ENCODE measurements at places on chromosomes 16 and 17. TPM values are rescaled to one million over a fixed set of nuclear protein-coding genes. Genes with fewer than 3 reads are reported as not detected.

- H3K36me3 ChIP-seq, result no peaks in the 10 kb centered on the region
- no peak overlapping the region for H3K4me3 ChIP-seq
- H3K4me1 ChIP-seq, result no peaks in the 10 kb centered on the region
- H3K27me3 ChIP-seq, result no peaks in the 10 kb centered on the region
- DNase-seq, result peak; percentile 47
These were observed 293.2 kb downstream of the WWOX start for GRCh38 chr16:78392585-78393195.

GRCh38 chr16:6280055-6280454 lies 1052.6 kb upstream of the RBFOX1 start:
- H3K4me1 ChIP-seq, result no peaks in the 10 kb centered on the region
- no peak overlapping the region for H3K27ac ChIP-seq
- H3K4me3 ChIP-seq, result no peak overlapping the region

GRCh38 chr17:17348872-17349723 lies 45.9 kb downstream of the NT5M start:
- peak; percentile 67 for DNase-seq
- no peak overlapping the region for H3K4me3 ChIP-seq
- no peak overlapping the region for H3K27ac ChIP-seq
- no peaks in the 10 kb centered on the region for H3K27me3 ChIP-seq
- H3K36me3 ChIP-seq, result no peaks in the 10 kb centered on the region

HOXB4 gene
- total RNA-seq, result 17.9 TPM

- H3K4me3 ChIP-seq, result no peak overlapping the region
- no peaks in the 10 kb centered on the region for H3K36me3 ChIP-seq
- no peaks in the 10 kb centered on the region for H3K4me1 ChIP-seq
- no peak overlapping the region for H3K27ac ChIP-seq
- DNase-seq, result no peak
These were observed 84.3 kb downstream of the PRKCA start for GRCh38 chr17:66386498-66387351.

DNA sequence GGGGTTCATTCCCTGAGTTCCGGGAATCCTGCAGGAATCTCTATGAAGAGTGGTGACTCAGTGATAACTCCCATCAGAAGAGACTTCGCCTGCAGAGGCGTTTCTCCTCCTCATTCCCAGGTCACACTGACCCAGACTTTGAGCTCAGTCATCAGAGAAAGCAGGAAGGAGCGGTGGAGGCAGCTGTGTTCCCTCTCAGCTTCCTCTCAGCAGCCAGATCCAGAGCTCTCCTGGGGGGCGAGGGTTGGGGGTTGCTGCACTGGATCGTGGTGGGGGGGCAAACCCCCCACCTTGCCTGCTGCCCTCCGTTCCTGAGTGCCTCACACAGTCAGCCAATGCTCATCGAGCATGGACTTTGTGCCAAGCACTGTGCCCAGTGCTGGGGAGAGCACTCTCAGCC lies 271.2 kb downstream of the CBLN1 start:
- DNase-seq, result no peak
- no peak overlapping the region for H3K4me3 ChIP-seq
- H3K27ac ChIP-seq, result no peak overlapping the region
- no peaks in the 10 kb centered on the region for H3K4me1 ChIP-seq
- no peaks in the 10 kb centered on the region for H3K27me3 ChIP-seq

GRCh38 chr16:10606607-10607006 lies 26.2 kb upstream of the EMP2 start:
- no peaks in the 10 kb centered on the region for H3K27me3 ChIP-seq
- no peak overlapping the region for H3K4me3 ChIP-seq
- no peak for DNase-seq
- no peak overlapping the region for H3K27ac ChIP-seq
- H3K4me1 ChIP-seq, result no peaks in the 10 kb centered on the region

- peak overlapping the region; percentile 97 for H3K27ac ChIP-seq
- H3K4me1 ChIP-seq, result peaks cover 8% of the 10 kb centered on the region
- no peak overlapping the region for H3K4me3 ChIP-seq
- no peaks in the 10 kb centered on the region for H3K36me3 ChIP-seq
- peak; percentile 37 for DNase-seq
- H3K27me3 ChIP-seq, result no peaks in the 10 kb centered on the region
These were observed 13.7 kb upstream of the NAGLU start for GRCh38 chr17:42522263-42522790.

- no peak for DNase-seq
- peaks cover 8% of the 10 kb centered on the region for H3K36me3 ChIP-seq
- H3K4me1 ChIP-seq, result no peaks in the 10 kb centered on the region
- no peak overlapping the region for H3K4me3 ChIP-seq
- no peak overlapping the region for H3K27ac ChIP-seq
These were observed 918 bp upstream of the KRABD2 start for GRCh38 chr17:8377422-8377821.

- H3K36me3 ChIP-seq, result no peaks in the 10 kb centered on the region
- DNase-seq, result no peak
- H3K27ac ChIP-seq, result no peak overlapping the region
- H3K4me1 ChIP-seq, result no peaks in the 10 kb centered on the region
These were observed 367.2 kb downstream of the CDH13 start for GRCh38 chr16:82993926-82994325.

DNA sequence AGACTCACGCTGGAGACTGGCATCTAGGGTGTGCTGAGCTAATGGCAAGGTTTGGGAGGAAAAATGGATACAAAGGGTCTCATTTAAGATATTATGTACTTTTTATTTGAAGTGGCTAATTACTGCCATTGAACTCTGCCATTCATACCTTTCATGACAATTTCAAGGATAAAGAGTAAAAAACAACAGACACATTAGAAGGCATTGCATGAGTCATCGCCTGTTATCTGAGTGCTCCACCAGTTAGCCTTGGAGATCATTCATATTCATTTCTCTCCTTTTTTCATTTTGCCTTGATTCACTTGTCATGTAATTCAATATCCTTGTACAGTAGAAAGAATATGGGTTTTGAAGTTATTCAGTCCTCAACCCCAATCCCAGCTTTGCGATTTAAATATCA lies 109.5 kb downstream of the CDH8 start:
- no peak overlapping the region for H3K4me3 ChIP-seq
- H3K4me1 ChIP-seq, result no peaks in the 10 kb centered on the region
- no peaks in the 10 kb centered on the region for H3K36me3 ChIP-seq
- DNase-seq, result no peak

- no peak overlapping the region for H3K27ac ChIP-seq
- H3K27me3 ChIP-seq, result no peaks in the 10 kb centered on the region
- no peaks in the 10 kb centered on the region for H3K36me3 ChIP-seq
- no peaks in the 10 kb centered on the region for H3K4me1 ChIP-seq
- H3K4me3 ChIP-seq, result no peak overlapping the region
These were observed 143.8 kb upstream of the FOXF1 start for GRCh38 chr16:86366481-86366880.

DNA sequence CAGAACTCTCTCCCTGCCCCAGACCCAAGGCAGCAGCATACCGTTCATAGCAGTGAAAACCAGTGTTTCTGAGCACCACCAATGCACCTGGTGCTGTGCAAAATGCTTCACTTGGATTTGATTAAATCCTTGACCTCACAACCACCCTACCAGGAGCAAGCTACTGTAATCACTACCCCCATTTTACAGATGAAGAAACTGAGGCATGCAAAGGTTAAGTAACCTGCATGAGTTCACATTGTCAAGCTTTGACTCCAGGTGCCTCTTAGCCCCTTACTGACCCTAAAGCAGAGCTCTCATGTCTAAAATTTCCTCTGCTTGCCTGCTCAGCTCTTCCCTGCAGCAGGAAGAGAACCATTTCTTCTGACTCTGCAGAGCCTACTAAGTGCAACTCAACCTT lies 34.2 kb upstream of the GOSR2 start:
- no peaks in the 10 kb centered on the region for H3K4me1 ChIP-seq
- no peak for DNase-seq
- no peak overlapping the region for H3K4me3 ChIP-seq
- H3K27me3 ChIP-seq, result no peaks in the 10 kb centered on the region
- no peaks in the 10 kb centered on the region for H3K36me3 ChIP-seq

- no peaks in the 10 kb centered on the region for H3K27me3 ChIP-seq
- no peaks in the 10 kb centered on the region for H3K4me1 ChIP-seq
- DNase-seq, result no peak
- H3K36me3 ChIP-seq, result no peaks in the 10 kb centered on the region
- H3K4me3 ChIP-seq, result no peak overlapping the region
These were observed 287.3 kb downstream of the ZFHX3 start for GRCh38 chr16:72760581-72760980.

GRCh38 chr17:28346199-28346580 lies 10.6 kb downstream of the TNFAIP1 start:
- no peaks in the 10 kb centered on the region for H3K27me3 ChIP-seq
- H3K4me3 ChIP-seq, result no peak overlapping the region
- DNase-seq, result no peak

MT1G gene
- 5.3 TPM for total RNA-seq

DNA sequence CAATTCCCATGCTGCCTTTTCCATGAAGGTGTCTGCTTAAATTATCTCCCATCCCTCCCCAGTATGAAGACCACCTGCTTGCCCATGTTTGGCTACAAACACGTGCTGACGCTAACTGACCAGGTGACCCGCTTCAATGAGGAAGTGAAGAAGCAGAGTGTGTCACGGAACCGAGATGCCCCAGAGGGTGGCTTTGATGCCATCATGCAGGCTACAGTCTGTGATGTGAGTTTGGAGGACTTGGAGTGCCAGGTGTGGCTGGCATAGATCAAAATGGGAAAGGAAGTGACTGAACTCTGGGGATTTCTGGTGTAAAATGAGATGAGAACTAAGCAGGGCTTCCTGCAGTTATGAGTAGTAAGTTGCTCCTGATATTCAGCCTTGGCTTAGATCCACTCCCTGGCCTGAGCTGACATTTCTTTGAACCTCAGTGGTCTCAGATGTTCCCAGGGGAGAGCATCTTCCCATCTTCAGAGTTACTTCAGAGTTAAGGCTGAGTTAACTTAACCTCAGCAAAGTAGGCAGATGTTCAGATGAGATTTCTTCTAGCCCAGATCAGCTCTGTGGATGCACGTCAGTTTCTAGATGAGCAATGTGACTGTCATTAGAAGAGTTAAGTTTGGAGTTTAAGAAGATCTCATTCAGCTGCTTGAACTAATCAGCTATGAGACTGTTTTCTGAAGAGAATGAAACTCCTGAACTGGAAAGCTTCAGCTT lies 32.7 kb downstream of the ITGB3 start:
- no peaks in the 10 kb centered on the region for H3K27me3 ChIP-seq
- no peak for DNase-seq
- H3K27ac ChIP-seq, result no peak overlapping the region
- H3K4me3 ChIP-seq, result no peak overlapping the region
- peaks cover 18% of the 10 kb centered on the region for H3K36me3 ChIP-seq

KRTAP1-5 gene
- total RNA-seq, result not detected

GRCh38 chr17:31549121-31549524 lies 157.6 kb downstream of the RAB11FIP4 start:
- peak overlapping the region; percentile 34 for H3K4me3 ChIP-seq
- no peaks in the 10 kb centered on the region for H3K36me3 ChIP-seq
- DNase-seq, result no peak
- H3K4me1 ChIP-seq, result no peaks in the 10 kb centered on the region
- H3K27me3 ChIP-seq, result no peaks in the 10 kb centered on the region

DNA sequence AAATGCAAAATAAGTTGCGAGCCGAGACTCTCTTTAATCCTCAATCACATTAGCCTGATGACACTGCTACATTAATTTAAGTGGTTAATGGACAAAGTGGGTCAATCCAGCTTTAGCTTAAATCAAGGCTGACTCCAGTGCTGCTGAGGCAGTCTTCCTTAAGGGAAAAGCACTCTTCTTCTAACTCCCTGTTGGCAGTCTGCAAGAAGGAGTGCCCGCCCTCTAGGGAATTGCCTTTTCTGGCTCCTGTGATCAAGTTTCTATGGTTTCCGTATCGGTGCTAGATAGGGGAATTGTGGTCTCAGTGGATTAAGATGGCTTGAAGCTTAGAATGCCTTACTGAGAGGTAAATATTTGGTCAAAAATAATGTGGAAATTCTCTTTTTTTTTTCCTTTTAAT lies 41.0 kb downstream of the HS3ST3B1 start:
- H3K4me3 ChIP-seq, result no peak overlapping the region
- no peak for DNase-seq
- no peaks in the 10 kb centered on the region for H3K4me1 ChIP-seq
- H3K36me3 ChIP-seq, result no peaks in the 10 kb centered on the region

GRAP gene
- total RNA-seq, result 6.3 TPM
